ENCODE measurements at places on chromosomes 3 and 15.

- peak; percentile 60 for DNase-seq
Observed at GRCh38 chr3:77467702-77468625, 428.1 kb downstream of the ROBO2 start.

DNA sequence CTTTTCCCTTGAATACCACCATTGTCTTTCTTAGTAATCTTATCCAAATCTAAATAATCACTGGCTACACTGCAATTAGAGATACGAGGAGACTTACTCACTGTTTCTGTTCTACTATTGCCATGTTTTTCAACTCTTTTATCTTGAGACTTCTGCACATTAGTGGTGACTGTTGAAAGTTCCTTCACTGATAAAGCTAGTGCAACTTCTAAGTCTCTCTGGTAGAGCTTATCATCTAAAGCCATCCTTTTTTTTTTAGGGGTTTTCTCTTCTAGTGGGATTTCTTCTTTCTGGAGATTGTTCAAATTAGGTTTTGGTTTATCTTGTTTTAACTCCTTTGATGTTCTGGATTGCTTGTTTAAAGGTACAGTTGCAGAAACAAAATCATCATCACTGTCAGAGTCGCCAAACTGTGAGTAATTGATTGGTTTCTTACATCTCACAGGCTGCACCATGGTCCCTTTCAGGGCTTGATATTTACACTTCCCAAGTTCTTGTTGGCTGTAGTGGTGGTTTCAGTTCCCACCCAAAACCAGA lies 37.7 kb downstream of the NCK1 start:
- DNase-seq, result no peak

DNA sequence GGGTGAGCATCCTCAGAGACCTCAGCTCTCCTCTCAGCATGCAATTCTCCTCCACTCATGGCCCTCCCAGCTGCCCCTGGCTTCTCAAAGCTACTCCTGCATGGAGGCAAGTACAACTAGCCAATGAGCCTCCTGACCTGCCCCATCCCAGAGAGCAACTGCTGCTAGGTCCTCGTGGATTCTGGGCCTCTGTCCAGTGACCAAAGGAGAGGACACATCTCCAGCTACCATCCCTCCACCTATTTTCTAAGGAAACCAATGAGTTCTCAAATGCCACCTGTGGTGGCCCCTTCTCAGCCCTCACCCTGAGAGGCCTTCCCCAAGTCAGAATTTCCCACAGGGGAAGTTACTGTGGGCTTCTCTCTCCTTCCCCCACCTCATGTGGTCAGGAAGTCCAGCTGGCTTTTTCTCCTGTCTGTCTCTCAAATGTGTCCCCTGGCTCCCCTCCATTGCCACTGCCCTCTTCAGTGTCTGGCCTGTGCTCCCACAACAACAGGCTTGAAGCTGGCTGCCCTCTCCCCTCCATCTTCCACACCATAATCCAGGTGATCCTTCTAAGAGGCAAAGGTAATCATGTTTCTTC lies 43.0 kb downstream of the LIPC start:
- DNase-seq, result no peak

- no peak for DNase-seq
Observed at GRCh38 chr3:50089609-50089945, 858 bp downstream of the RBM5 start.

GRCh38 chr15:64100958-64101357 lies 5.2 kb downstream of the SNX1 start:
- DNase-seq, result no peak

- DNase-seq, result peak; percentile 54
Observed at GRCh38 chr3:55484801-55485791, 2.0 kb downstream of the WNT5A start.

All from NCI-H1092 treated with DMSO at 0.1 percent for 48 hours (cell line).